ENCODE measurements at places on chromosomes 13 and 19.

- no peak for DNase-seq
These were observed 13.2 kb downstream of the ING1 start for GRCh38 chr13:110726726-110727125.

GRCh38 chr19:11373166-11373884 lies 1.1 kb upstream of the SWSAP1 start:
- DNase-seq, result no peak

DNA sequence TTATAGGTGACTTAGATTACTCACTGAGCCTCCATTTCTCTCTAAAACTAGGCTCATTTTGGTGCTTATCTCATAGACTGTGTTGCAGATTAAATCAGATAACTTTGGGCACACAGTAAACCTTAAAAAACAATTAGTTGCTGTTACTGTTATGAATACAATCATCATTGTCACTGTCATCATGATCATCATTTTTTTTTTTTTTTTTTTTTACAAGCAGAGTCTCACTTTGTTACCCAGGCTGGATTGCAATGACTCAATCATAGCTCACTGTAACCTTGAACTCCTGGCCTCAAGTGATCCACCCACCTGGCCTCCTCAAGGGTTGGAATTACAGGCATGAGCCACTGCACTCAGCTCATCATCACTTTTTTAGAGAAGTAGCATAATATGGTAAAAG lies 60.0 kb downstream of the VWA8 start:
- DNase-seq, result no peak

DNA sequence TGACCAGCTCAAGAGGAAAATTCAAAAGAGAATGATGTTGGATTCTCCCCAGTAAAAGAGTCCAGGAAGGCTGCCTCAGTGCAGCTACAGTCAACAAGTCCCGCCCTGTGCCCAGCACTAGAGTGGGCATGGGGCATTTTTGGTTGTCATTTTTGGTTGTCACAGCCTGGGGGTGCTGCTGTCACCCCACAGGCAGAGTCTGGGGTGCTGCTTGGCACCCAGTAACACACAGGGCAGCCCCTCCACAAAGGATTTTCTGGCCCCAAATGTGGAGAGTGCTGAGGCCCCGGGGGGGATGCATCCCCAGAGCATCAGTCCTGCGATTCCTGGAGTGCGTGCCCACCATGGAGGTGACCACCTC lies 28.2 kb upstream of the TMEM255B start:
- DNase-seq, result no peak

DNA sequence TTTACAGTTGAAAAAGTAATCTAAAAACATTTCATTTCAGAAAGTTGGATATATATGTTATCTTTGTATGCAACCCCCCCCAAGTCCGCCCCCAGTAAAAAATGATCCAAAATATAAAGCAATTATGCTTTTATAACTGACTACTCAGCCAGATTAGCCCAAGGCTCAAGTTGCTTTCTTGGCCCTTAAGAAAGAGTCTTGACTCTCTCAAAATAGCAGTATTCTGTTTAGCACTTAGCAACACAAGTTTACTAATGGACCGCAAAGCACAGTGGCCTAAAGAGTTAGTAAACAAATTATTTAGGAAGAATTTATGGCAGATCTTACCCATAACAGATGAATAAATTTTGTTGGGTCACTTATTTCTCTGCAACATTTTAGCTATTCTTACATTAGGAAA lies 86.9 kb downstream of the ELF1 start:
- DNase-seq, result no peak

DNA sequence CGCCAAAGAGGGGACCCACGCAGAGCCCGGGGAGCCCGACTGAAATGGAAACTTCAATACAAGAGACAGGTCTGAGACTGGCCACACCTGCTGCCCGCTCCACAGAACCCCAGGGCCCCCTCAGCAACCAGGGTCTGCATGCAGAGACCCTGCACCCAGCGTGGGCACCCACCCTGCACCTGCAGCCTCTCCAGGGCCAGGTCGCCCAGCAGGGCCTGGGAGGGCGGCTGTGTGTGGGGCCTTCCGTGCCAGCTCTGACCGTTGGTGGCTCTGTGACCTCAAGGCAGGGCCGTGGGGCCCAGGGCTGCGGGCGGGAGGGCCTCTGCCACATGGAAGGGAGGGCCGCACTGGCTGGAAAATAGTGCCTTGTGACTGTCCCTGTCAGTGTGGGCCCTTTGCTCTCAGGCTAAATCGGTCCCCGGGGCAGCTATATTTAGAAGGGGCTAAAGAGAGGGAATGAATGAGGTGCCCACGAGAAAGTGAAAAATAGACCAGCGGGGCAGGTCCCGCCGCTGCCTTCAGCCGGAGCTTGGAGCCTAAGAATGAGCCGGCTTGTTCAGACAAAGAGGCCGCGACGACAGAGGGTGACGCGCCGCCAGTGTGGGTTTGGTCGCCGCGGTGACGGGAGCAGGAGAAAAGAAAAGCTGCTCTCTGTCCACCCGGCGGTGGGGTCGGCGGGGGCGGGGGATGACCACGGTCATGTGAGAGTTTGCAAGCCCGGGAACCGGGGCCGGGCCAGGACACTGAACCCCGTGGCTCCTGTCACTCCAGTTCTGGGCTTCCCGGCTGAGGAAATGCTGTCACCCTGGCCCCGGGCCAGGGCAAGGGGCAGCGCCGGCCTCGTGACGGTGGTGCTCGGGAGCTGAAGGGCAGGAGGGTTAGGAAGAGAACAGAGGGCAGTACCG lies 70.5 kb downstream of the GADD45B start:
- DNase-seq, result no peak

GRCh38 chr13:44758630-44759383 lies 182.7 kb upstream of the TSC22D1 start:
- DNase-seq, result no peak

GRCh38 chr13:112217431-112217830 lies 150.5 kb downstream of the SOX1 start:
- DNase-seq, result no peak

GRCh38 chr13:97566907-97567306 lies 132.9 kb downstream of the RAP2A start:
- no peak for DNase-seq

DNA sequence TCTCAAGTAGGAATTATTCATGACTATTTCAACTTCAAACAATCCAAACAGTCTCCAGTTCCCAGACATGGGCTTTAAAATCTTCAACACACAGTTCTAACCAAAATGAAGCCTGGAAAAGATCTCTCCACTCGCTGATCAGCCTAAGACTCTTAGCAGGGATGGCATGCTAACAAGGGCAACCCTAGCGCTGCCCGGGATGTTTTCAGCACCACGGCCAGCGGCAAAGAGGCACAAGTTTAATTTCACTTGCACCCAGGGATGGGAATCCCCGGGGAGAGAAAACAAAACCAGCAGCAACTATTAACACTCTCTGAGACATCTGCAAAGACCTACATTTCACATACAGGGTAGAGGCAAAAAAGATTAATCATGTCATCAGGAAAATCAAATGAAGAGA lies 43.0 kb downstream of the CACNA1A start:
- DNase-seq, result no peak

DNA sequence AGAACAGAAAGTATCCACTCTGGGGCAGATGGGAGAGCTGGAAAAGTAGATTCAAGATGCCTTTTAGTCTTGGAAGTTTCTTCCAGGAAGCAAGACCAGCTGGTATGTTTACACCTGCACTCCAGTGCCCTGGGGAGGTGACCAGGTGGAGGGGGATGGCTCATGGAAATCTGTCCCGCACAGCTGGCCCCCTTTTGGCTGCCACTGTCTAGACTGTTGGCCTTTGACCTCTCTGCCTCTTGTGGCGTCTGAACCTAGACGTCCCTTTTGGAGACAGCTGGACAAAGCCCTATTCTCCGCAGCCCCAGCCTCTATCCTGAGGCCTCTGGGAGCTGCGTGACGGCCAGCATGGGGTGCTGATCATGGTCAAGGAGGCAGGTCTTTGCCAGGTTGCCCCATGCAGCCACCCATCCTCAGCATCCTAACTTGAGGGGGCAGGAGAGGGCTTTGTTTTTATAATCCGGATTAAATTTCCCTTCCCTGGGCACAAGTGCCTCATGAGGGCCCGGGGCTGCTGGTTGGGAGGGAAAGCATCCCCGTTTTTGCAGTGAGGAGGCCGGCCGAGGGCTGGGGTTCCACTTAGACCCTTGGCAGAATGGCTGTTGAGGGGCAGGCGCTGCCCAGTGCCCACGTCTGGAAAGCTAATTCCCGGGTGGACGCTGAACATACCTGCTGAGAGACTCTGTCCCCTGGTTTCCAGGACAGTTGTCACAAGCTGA lies 17.3 kb upstream of the GDF15 start:
- DNase-seq, result no peak

- no peak for DNase-seq
These were observed 62.9 kb downstream of the TRPC4 start for GRCh38 chr13:37806666-37807065.

- no peak for DNase-seq
These were observed 4.7 kb upstream of the RSPH6A start for GRCh38 chr19:45819769-45820168.

DNA sequence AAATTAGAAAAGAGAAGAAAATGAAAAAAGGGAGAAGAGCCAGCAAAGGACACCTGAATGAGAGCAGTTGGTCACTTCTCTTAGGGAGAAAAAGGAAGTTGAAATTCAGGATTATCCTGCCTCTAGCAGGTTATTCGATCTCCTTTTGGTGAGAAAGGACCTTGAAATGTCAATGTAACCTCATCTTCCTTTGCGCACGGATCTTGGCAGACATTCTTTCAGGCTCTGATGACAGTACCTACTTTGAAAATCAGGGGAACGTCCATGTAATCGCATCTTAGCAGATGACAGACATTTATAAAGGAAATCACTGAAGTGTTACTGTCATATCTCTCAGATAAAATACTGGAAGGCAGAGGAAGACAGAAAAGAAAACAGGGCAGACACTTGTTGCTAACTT lies 36.7 kb downstream of the FRY start:
- no peak for DNase-seq

- no peak for DNase-seq
These were observed 11.1 kb downstream of the DAZAP1 start for GRCh38 chr19:1418496-1418775.

GRCh38 chr13:30456290-30456689 lies 9.4 kb downstream of the HMGB1 start:
- DNase-seq, result no peak

GRCh38 chr19:54248016-54248601 lies 5.5 kb upstream of the LILRA6 start:
- DNase-seq, result no peak

DNA sequence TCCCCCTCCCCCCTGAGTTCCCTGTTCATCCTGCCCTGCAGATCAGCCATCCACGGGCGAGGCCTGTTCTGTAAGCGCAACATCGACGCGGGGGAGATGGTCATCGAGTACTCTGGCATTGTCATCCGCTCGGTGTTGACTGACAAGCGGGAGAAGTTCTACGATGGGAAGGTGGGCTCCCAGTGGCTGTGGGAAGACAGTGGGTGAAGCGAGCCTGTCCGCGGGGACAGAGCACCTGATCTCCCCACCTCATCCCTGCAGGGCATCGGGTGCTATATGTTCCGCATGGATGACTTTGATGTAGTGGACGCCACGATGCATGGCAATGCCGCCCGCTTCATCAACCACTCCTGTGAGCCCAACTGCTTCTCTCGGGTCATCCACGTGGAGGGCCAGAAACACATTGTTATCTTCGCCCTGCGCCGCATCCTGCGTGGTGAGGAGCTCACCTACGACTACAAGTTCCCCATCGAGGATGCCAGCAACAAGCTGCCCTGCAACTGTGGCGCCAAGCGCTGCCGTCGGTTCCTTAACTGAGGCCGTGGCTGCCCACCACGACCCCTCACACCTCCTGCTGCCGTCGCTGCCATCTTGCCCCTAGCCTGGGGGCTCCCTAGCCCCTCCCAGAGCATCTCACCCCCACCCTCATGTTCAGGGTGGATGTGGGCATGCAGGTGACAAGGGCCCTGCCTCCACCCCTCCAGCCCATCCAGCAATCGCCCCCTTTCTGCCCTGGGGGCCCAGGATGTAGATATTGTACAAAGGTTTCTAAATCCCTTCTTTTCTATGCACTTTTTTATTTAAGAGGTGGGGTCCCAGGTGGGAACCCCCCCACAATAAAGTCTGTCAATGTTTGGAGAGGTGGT lies 4.0 kb downstream of the IGFLR1 start:
- no peak for DNase-seq

GRCh38 chr13:86378628-86379027 lies 579.4 kb upstream of the SLITRK6 start:
- DNase-seq, result no peak

- no peak for DNase-seq
These were observed 46.8 kb downstream of the VAV1 start for GRCh38 chr19:6819323-6819722.

- no peak for DNase-seq
These were observed 10.0 kb downstream of the CHAMP1 start for GRCh38 chr13:114324334-114324733.

- no peak for DNase-seq
These were observed 30.6 kb upstream of the ATP1A3 start for GRCh38 chr19:42024622-42025111.

DNA sequence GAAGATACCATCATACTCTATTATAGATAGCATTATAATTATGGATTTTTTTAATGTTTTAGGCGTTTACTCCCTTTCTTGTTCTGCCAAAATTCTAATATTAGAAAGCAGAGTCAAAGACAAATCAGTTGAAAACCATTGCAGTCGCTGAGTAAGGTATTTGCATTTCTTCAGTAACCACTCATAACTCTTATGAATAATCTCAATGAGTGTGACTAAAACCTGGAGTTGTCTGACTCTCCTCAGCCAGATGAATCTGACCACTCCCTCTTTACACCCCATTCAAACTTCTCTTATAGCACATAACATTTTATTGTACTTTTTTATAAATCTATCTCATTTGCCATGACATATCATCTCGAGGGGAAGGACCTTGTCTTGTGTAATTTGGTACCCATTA lies 1006.5 kb downstream of the DIAPH3 start:
- no peak for DNase-seq

DNA sequence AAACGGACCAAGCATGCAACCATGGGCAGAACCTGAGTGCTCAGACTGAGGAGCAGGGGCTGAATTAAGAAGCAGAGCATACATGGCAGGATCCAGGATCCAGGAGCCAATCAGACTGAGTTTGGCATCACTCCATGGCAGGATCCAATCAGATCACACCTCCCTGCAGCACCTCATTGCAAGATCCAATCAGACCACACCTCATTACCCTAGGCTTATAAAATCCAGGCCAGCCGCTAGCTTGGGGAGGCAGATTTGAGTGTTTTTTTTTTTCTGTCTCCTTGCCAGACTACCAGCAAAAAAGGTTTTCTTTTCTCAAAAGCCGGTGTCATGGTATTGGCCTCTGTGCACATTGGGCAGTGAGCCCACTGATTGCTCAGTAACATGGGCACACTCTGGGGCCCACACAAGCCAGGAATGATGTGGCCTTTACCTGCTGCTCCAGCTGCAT lies 127.9 kb upstream of the GJB6 start:
- DNase-seq, result no peak

DNA sequence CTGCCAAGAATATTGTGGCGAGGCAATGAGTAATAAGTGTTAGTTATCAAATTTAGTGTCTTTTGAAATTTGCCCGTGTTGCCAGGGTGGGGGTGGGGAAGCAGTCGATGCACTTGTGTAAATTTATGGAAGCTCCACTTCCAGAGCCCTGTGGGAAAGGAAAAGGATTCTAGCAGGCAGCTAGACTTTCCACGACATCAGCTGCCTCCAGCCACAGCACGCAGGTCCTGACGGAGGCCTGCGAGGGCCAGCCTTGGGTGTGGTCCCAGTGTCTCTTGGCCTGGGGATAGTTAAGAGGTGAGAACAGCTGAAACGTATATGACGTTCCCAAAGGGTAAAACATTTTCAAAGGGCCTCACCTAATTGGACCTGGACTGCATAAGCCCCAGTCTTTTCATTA lies 433.0 kb downstream of the TSHZ3 start:
- DNase-seq, result no peak
